ENCODE measurements at places on chromosomes 2 and 18. TPM values are rescaled to one million over a fixed set of nuclear protein-coding genes. Genes with fewer than 3 reads are reported as not detected.

The DNAH7 gene
- not detected for total RNA-seq

The SCYGR3 gene
- not detected for total RNA-seq

GRCh38 chr2:43178602-43179542, 47.5 kb downstream of the ZFP36L2 start:
- no peak for DNase-seq

The CYBRD1 gene
- total RNA-seq = 0.89 TPM

The SP140 gene
- 61.4 TPM for total RNA-seq

Data from activated naive CD8-positive, alpha-beta T cell treated with anti-CD3 and anti-CD28 coated beads, Interleukin-2, amount 10 ng/mL, durations not matched to agents 7 days and 5 days (primary cell).